ENCODE measurements at places on chromosomes 1 and 21.

DNA sequence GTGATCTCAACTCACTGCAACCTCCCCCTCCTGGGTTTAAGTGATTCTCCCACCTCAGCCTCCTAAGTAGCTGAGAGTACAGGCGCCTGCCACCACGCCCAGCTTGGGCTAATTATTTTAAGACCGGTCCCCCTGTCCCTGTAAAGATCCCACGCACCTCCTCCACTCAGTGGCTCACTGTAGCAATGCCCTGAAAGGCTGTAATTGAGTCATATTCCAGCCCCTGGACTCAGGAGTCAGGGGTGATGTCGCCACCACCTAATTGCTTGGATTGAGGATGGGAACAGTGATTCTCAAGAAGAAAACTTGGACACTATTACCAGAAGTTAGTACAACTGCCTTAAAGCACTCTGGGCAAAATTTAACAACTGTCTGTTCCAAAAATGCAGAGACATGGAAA lies 3.1 kb upstream of the EDARADD start:
- DNase-seq = no peak

- no peak for DNase-seq
Observed at GRCh38 chr1:116415699-116416533, 42.9 kb downstream of the ATP1A1 start.

DNA sequence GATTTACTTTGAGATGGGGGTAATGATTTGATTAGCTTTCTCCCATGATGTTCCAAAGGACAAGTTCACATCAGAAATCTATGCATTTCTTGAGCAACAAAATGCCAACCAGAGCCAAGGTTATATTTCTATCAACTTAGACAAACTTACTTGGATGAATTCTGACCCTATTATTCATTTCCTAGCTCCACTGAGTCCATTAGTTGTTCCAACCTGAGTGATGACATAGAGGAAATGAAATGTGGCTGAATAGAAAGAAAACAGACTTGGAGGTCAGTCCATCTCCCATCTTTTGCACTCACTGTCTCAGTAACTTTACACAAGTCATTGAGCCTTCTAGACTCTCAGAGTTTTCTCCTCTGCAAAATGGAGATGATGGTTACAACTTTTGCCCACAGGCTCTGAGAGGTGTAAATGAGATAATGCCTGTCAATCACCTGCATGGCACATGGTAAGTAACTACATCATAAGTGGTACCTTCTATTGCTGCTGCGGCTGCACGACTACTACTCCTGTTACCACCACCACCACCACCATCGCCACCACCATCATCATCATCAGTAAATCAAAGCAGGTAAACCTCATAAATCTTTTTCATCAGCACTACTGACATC lies 98.2 kb downstream of the PTPN14 start:
- no peak for DNase-seq

DNA sequence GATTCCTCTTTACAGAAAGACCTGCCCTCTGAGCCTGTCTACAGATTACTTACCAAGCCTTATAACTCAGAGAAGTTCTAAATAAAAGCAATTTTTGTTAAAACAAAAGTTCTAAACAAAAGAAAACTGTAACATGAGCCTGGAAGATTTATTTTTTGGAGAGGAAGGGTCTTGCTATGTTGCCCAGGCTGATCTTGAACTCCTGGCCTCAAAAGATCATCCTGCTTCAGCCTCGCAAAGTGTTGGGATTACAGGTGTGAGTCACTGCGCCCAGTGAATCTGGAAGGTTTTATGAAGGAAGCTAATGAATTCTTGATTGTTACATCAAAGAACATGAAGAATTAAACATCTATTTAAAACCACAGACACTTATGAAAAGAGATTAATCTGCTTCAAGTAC lies 27.1 kb downstream of the GPBP1L1 start:
- DNase-seq = no peak

- no peak for DNase-seq
Observed at GRCh38 chr1:89363196-89363595, 663 bp upstream of the GBP6 start.

DNA sequence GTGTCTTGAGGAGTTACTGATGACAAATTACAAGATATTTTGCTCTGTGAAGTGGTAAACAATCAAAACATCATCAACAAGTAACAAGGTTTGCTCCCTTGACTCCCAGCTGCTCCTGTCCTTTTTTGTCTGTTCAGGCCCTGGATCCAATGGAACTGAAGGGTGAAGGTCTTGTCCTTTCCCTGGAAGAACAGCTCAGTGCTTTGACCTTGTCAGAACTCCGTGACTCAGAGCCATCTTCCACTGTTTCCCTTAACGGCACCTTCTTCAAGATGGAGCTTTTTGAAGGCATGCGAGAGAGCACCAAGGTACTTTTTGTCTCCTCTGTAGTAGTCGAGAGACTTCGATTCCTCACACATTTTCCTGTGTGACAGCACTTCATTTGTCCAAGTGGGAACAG lies 29.0 kb downstream of the TRIM45 start:
- no peak for DNase-seq

DNA sequence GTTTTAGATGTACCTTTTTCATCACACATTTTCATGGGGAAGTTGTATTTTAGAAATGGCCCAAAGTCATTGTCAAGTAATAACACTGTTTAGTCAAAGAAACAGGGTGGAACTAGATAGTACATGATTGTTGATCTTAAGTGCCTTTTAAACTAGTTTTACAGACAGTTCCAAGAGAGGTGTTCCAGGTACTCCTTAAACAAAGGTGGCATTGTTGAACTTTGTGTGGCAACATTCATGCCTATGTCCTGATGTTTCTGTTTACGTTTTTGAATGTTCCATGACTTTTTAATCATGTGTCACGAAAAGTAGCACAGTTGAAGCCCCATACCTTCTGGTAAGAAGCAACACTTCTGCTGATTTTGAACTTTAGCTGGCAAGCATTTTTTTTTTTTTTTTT lies 9.1 kb upstream of the SH3D21 start:
- no peak for DNase-seq

DNA sequence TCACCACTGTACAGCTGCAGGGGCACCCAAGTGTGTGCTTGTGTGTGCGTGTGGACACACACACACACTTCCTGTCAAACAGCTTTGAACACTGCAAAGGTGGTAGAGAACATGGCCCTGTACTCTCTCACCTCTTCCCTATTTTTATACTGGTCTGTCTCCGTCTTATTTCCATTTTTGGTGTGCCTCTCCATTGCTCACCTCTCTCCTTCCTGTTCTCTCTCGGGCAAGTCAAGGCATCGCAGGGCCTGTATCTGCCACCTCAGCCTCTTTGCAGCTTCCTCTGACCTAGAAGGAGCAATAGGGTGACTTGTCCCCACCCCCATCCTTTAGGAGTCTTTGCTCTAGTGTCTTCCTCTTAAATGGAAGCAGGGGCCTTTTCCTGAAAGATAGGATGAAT lies 2.2 kb downstream of the SMCP start:
- DNase-seq = no peak

DNA sequence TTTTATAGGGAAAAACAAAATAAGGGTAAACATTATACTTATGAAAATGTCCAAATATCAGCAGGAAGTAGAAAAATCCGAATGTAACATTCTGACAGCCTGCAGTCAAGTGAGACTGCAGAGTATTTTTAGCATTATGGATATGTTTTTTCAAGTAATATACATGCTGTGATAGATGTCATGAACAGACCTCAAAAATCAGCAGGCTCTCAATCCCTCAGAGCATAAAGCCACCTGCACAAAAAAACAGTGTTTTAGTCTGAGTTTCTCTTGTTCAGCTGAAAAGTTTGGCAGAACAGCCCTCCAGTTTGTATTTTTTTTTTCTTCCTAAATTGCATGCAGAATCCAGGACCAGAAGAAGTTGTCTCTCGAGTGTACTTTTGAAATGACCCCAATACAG lies 219.1 kb upstream of the FMN2 start:
- no peak for DNase-seq

DNA sequence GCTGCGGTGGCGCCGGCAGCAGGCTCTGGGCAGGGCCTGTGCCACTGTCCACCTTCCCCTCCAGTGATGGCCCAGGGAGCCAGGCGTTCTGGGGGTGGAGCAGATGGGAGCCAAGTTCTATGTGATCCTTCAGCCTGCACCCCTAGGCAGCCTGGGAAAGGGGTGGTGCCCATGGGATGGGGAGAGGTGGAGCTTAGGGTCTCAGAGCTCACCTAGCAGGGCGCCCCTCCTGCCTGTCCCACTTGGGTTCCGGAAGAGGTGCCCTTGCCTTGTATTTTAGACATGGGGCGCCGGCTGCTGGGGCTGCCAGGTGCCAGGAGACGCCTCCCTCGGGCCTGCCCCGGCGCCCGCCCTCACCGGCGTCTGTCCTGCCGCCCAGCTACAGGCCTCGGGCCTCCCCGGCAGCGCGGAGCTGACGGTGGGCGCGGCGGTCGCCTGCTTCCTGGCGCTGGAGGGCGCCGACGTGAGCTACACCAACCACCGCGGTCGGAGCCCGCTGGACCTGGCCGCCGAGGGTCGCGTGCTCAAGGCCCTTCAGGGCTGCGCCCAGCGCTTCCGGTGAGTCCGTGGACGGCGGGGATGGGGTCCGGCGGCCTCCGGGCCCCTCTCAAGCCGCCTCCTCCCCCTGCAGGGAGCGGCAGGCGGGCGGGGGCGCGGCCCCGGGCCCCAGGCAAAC lies 3.1 kb upstream of the MMP23B start:
- no peak for DNase-seq

GRCh38 chr21:41596241-41596925 lies 88.4 kb upstream of the TMPRSS2 start:
- no peak for DNase-seq

GRCh38 chr1:33735624-33736023 lies 128.3 kb upstream of the HMGB4 start:
- DNase-seq = no peak

- no peak for DNase-seq
Observed at GRCh38 chr1:201715351-201715750, 113.6 kb upstream of the IPO9 start.

DNA sequence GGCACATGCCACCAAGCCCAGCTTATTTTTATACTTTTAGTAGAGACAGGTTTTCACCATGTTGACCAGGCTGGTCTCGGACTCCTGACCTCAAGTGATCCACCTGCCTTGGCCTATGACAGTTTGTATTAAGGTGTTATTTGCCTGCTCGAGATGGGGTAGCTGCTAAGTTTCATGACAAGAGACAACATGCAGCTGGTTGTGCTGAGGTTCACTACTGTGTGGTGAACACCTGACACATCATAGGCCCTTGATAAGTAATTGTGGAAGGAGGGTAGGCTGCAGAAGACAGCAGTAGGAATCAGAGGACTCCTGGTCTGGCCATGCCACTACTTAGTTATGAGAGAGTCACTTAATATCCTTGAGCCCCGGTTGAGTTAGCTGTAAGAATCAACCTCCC lies 46.2 kb downstream of the PLPP3 start:
- no peak for DNase-seq

DNA sequence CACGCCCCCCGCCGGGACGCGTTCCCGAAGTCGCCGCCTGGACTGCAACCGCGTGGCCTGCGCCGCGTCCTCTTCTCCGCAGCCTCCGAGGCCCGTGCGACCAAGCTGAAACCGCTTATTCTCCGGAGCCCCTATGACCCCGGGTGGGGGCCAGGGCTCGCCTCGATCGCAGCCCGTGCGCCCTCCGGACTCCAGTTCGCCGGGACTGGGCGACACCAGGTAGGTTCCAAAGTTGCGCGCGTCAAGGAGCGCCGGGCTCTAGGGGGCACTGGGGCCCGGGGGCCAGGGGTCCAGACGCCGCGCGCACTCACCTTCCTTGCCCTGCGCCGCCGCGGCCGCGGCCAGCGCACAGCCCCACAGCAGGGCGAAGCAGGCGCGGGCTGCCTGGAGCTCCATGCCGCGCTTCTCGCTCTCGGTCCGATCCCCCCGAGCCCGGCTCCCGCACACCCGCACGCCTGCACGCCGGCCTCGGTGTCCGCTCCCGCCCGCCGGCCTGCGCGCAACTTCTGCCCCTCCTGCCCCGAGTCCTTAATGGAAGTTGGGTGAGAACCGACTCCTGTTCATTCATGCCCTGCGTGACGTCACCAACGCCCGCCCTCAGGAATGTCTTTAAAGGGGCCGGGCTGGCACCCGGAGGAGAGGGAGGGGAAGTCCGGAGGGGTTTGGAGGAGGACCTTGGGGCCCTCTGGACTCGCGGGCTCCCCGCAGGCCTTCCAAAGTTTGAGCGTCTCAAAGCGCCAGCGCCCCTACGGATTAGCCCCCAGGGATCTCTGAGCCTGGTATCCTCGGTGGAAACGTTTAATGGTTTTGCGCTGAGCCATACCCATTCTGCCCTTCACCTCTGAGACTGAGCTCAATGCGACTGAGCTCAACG lies at the start of gene EPHA2:
TSS of gene EPHA2 (minus strand) at position 533 of the 874 bp plus-strand sequence. CDS start at position 396, 137 bp downstream.
- no peak for DNase-seq

DNA sequence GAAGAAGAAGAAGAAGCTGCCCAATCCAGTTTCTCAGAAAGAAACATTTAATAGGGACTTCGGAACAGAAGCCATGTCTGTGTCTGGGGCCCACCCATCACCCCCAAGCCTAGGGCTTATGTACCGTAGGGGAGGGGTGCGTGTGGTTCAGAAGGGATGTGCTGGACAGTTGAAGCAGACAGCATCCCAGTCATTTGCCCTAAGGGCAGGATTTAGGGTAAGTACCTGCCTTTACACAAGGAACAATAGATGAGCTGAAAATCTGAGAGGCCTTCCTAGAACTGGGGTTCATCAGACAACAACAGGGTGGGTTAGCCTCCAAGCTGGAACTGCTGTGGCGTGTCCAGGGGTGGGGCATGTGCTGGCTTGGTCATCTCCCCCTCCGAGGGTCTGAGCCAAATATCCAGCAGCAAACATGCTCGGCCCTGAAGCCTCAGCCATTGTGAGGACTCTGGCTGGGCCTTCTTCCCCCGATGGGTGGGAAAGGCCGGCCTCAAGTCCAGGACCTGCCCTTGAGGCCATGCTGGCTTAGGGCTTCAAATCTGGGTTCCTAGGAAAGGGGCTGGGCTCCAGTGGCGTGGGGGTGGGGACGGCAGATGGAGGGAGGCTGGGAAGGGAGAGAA lies 12.1 kb downstream of the CSTB start:
- no peak for DNase-seq

GRCh38 chr1:110215621-110216515 lies 5.8 kb downstream of the KCNC4 start:
- no peak for DNase-seq

- DNase-seq = no peak
Observed at GRCh38 chr1:162916407-162916806, 55.4 kb upstream of the CCDC190 start.

GRCh38 chr1:62283986-62284385 lies 35.2 kb downstream of the KANK4 start:
- DNase-seq = no peak

DNA sequence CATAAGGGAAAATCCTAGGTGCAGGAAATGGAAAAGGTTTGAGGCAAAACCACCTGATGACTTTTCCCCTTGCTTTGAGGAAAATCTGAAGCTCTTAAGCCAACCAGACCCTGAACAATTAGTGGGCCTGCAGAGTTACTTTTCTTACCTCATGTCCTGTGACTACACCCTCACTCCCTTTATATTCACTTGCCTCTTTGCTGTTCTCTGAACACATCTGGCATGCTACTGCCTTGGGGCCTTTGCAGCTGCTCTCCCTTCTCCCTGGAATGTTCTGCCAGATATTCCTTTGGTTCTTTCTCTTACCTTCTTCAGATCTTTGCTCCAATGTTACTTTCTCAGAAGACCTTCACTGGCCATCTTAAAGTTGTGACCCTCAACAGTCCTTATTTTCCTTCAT lies 21.8 kb downstream of the RPTN start:
- DNase-seq = no peak
